ENCODE measurements at places on chromosomes 7 and 10.

- DNase-seq, result no peak
These were observed 206.6 kb upstream of the BMPER start for GRCh38 chr7:33698692-33699128.

GRCh38 chr10:48391994-48392393, 85.5 kb downstream of the MAPK8 start:
- no peak for DNase-seq

DNA sequence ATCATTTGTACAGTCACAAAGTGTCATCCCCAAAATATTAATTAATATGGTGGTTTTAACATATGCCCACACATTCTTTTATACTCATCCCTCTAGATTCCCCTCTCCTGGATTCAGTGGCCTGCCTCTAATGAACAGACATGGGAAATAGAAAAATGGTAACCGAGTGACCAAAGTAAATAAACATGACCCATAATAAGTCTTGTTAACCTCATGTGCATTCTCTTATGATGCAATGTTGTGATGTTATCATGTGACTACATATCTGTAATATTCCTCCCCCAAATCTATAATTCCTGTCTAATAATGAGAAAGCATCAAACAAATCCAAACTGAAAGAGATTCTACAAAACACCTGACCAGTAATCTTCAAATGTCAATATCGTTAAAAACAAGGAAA, 164.5 kb upstream of the PRSS1 start:
- no peak for DNase-seq

DNA sequence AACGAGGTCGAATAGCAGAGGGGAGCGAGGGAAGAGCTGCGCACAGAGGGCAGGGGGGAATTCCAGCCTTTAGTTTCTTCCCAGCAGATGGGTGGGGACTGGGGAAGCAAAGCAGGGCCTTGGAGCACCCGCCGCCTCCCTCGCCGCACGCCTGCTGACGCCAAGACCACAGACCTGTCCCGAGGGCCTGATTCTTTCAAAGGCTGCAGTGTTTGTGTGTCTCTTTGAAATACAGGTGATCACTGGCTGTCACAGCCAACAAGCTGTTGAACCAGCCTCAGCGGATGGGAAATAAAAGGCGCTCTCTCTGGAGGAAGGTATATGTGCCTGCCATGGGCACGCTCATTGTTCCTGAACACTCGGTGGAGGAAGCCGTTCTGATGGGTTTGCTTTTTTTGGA, 119.3 kb downstream of the FAM53B start:
- DNase-seq, result no peak

DNA sequence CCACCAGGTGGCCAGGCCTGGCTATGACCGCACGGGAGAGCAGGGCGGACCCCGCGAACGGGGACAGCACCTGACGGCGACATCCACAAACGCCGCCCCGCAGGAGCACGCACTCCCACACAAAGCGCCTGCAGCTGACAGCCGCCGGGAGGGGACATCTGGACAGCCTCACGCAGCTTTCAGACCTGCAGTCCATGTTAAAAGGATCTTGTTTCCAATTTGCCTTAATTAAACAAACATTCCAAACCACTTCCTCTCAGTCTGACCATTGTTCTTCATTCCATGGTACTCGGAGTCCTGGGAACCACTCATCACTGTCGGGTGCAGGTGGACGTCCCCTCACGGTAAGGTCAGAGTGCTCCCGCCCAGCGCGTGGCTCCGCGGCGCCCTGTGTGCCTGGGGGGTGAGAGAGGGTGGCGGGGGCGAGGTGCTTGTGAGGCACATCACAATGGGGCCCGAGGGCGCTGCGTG, 5.9 kb upstream of the GPER1 start:
- DNase-seq, result no peak

All from CD4-positive, alpha-beta T cell treated with Interleukin-15 for 4 hours (primary cell).